ENCODE measurements at places on chromosomes 13 and 19. TPM values are rescaled to one million over a fixed set of nuclear protein-coding genes. Genes with fewer than 3 reads are reported as not detected.

OVOL3 gene
- total RNA-seq, result not detected

ZNF442 gene
- total RNA-seq, result 1.1 TPM

KLK11 gene
- total RNA-seq, result not detected

ASPDH gene
- total RNA-seq, result not detected

WDR62 gene
- 5.9 TPM for total RNA-seq

PLK5 gene
- total RNA-seq, result not detected

CCNA1 gene
- 0.81 TPM for total RNA-seq

ZNF524 gene
- 21.3 TPM for total RNA-seq

CPAMD8 gene
- total RNA-seq, result 0.81 TPM

KCNK6 gene
- 2.4 TPM for total RNA-seq

KLF1 gene
- total RNA-seq, result 71.4 TPM

OR1I1 gene
- under 0.01 TPM for total RNA-seq

SPINT2 gene
- 249 TPM for total RNA-seq

APC2 gene
- 0.27 TPM for total RNA-seq

C19orf47 gene
- 12.1 TPM for total RNA-seq

CD37 gene
- total RNA-seq, result 255 TPM

RFX1 gene
- total RNA-seq, result 20.2 TPM

CSNK1A1L gene
- not detected for total RNA-seq

SHANK1 gene
- 6.2 TPM for total RNA-seq

STOML3 gene
- 0.54 TPM for total RNA-seq

PRODH2 gene
- not detected for total RNA-seq

THSD1 gene
- 1.1 TPM for total RNA-seq

TNNI3 gene
- total RNA-seq, result not detected

ZNF665 gene
- total RNA-seq, result 6.2 TPM

ZNF763 gene
- total RNA-seq, result 1.6 TPM

ZNF66 gene
- 10.5 TPM for total RNA-seq

ZNF112 gene
- total RNA-seq, result 1.1 TPM

TRPC4 gene
- total RNA-seq, result under 0.01 TPM

JSRP1 gene
- 0.54 TPM for total RNA-seq

CDX2 gene
- not detected for total RNA-seq

Data from hematopoietic multipotent progenitor cell (in vitro differentiated cells).